Transverse colon (tissue), 4 donors: ENCODE measurements at places on chromosomes 12 and 14. TPM values are rescaled to one million over a fixed set of nuclear protein-coding genes. Genes with fewer than 3 reads are reported as not detected.

KRT72 gene
- not detected for total RNA-seq

ASCL1 gene
- not detected for total RNA-seq

AHSA1 gene
- 101 TPM for total RNA-seq

JPH4 gene
- total RNA-seq = 0.48 TPM

BATF gene
- not detected for total RNA-seq

FOXA1 gene
- total RNA-seq = 53.2 TPM

STXBP6 gene
- total RNA-seq = 10.5 TPM

TAS2R50 gene
- 4.9 TPM for total RNA-seq

CPNE6 gene
- total RNA-seq = not detected

DNA sequence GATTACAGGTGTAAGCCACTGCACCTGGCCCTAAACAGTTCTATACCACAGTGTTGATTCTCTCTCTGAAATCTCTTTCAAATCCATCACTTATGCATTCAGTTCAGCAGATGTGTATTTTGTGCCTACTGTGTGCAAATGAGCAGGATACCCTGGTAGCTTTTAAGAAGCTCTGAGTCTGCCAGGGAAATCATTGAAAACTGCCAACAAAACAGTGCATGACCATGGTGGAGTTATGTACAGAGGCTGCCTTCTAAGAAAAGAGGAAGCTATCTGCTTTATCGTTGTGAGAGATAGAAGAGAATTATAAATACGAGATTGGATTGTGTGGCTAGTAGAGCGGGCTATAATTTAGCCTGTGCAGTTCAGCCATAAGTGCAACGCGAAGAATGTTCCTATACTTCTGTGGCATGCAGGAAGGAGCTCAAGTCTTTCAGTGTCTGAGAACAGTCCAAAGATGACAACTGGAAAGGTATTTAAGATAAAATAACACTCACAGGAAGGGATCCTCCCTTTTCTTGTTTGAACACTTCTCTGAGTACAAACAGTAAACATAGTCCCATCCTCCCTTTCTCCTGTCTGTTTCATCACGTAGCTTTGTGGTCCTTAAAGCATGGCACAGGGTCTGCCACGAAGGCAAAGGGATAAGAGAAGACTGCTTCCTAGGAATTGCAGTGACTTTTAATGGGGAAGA lies 4.3 kb downstream of the DIP2B start:
- no peak for DNase-seq

DNA sequence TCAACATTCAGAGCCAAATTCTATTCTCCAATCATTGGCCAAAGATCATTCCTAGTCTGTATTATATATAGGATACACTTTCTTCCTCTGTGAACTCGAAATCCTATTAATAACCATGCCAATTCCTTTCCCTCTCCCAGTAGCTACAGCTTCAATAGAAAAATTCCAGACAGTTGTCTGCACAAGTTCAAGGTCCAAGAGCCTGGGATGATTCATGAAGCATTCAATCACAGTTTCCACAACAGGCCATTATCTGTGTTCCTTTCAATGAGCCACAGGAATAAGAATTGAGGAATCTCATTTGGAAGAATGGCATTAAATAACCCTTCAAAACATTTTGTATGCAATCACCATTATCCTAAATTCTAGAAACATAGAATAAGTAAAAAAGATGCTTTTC lies 437.4 kb downstream of the RMST start:
- no peak for DNase-seq

DNA sequence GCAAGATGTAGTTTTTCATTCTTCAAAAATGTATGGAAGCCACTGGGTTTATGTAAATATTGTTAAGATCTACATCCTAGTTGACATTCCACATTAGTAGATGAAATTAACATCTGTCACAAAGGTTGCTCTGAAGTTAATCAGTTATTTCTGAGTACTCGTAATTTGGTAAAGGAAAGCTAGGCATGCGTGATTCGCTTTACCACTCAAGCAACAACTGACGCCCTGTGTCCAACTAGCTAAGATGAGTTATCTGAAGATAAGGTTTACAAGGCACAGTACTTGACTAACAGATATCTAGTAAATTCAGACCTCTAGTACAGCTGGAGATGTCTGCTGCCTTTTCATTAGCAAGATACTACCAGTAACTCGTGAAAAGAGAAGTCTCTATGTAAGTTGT lies 14.1 kb downstream of the PRKD1 start:
- no peak for DNase-seq

DNA sequence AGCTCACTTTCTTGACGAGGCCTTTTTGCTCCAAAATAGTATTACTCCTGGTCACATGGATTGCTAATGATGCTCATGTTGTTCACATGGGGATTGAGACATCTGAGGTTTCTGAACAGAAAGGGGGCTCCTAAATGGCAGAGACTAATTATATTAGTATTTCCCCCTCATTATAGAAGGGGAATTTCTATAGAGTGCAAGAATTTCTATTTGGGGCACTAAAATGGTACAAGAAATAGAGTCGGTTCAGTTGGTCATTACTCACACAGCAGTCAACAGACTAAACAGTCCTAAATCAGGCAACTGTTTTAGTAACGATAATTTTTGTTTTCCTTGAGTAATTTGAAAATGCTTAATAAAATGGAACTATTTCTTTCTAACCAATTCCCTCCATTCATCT lies 108.9 kb downstream of the DACT1 start:
- no peak for DNase-seq

- no peak for DNase-seq
These were observed 13.9 kb upstream of the HDAC7 start for GRCh38 chr12:47833591-47834012.

- DNase-seq = no peak
These were observed 18.6 kb upstream of the SSPN start for GRCh38 chr12:26176725-26177124.

GRCh38 chr14:52473557-52473956 lies 78.7 kb downstream of the TXNDC16 start:
- no peak for DNase-seq

DNA sequence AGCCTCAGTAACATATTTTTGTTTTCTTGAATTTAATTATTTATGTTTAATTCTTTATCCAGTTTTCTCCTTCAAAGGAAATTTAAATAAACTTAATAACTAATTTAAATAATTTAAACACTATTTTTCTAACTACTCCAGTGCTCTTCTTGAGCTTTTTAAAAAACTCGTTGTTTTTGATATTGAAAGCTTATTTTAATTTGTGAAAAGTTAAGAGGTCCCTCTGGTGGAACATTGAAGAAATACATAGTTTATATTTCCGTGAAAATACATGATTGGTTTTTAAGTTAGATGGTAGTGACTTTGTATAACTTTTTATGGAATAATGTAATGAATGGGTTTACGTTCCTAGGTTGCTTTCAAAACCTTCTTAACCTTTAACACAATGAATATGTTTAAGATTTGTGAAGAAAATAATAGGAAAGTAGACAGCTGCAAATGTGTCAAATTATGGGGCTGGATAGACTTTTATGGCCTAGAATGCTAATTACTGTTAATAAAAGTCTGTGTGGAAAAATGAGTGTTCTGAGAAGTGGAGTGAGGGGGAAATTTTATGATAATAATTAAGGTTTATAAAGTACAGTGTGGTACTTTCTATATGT lies 45.9 kb upstream of the MSRB3 start:
- no peak for DNase-seq

- no peak for DNase-seq
These were observed 6.0 kb upstream of the STK38L start for GRCh38 chr12:27237790-27238771.

DNA sequence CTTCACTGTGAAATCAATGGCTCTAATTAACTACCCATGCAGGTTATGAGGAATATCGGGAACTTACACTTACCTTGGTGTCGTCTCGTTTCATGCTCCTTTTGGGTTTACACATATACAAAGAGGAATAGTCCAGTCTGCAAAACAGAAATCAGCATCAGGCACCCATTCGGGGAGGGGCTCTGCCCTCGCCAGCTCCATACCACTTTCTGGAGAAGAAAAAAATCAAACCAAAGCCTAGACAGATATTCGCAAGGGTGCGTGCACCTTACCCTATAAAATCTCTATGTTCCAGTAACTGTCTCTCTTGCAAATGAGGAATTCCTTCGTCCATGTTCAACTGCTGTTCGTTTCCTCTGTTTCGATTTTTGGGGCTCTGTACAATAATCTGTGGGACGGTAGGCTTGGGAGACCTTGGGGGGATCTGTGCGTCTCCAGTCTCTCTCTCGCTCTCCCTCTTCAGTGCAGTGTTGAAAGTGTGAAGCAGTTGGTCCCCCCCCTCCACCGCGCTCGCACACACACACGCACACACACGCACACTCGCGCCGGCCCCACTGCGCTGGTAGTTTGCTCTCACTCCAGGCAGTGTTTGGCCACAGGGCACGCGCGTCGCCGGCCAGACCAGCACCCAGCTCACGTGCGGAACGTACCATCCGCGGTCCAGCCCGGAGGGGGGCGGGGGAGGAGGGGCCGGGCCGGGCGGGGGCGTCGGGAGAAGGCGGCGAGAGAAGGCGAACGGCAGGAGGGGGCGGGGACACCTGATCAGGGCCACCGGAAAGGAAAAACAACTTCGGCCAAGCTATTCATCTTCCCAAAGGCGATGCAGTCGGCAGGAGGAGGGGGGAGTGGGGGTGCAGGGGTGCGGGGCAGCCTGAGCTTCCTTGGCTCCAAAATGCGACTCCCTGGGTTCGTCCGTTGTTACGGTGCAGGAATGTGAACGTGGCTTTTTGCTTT lies at the start of gene BHLHE41:
BHLHE41 (minus strand) TSS at position 592 of the 954 bp plus-strand sequence; CDS start at position 334, 258 bp downstream.
- peak; percentile 85 for DNase-seq

GRCh38 chr14:72962829-72963312 lies 36.6 kb downstream of the DCAF4 start:
- peak; percentile 12 for DNase-seq

GRCh38 chr14:45728434-45729225 lies 475.6 kb upstream of the MIS18BP1 start:
- no peak for DNase-seq

- DNase-seq = no peak
These were observed 807 bp upstream of the SLC16A7 start for GRCh38 chr12:59594943-59595500.

DNA sequence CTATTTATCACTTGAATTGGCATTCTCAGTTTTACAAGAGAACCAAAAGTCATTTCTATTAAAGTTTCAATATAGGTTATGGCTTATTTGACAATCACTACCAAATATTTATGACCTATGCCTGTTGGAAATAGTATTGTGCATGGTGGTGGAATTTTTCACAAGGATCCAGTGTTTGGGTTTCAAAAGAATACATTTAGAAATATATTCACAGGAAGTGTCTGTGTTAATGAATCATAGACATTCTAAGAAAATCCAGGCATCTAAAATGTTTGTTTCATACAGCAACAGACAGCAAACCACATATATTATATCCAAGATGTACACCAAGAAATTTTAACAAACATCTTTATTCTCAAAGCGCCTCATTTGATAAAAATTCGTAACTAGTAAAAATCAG lies 92.7 kb downstream of the MED13L start:
- no peak for DNase-seq

- no peak for DNase-seq
These were observed 30.4 kb downstream of the CCDC85C start for GRCh38 chr14:99573436-99574098.

DNA sequence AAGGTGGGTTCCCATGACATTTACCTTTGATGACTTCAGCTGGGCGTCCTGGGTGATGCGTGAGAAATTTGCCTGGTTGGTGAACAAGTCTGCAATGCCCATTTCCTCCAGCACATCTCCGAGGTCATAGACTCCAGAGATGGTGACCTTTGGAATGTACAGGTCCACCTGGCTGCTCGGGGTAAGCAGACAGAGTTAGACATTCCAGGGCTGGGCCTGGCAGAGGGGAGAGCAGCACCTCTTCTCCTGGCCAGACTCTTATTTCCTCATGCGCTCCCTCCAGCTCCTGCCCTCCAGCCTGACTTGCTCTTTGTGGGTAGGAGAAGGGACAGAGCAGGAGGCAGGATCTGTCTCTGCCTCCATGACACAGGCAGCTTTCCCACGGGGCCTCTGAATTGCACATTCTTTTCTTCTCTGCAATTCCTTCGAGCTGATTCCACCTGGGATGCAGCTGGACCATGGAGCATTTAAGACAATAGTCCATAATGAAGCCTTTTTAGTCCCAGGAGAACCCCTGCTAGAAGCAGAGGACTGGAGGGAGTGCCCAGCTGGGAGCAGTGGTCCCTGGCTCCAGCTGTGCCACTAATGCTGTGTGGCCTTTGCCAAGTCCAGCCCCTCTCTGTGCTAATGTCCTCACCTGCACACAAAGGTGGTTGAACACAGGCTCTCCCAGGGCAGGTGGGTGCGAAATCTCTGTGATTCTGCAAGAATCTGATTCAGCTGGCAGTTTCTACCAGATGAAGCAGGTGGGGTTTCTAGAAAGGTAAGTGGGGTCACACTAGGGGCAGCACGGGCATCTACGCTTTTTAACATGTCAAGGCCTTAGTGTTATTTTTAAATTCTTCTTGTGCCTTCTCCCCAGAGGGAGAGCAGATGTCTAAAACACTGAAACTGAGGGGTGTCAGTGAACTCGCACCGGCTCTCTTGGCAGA lies 13.2 kb upstream of the SERPINA10 start:
- no peak for DNase-seq

DNA sequence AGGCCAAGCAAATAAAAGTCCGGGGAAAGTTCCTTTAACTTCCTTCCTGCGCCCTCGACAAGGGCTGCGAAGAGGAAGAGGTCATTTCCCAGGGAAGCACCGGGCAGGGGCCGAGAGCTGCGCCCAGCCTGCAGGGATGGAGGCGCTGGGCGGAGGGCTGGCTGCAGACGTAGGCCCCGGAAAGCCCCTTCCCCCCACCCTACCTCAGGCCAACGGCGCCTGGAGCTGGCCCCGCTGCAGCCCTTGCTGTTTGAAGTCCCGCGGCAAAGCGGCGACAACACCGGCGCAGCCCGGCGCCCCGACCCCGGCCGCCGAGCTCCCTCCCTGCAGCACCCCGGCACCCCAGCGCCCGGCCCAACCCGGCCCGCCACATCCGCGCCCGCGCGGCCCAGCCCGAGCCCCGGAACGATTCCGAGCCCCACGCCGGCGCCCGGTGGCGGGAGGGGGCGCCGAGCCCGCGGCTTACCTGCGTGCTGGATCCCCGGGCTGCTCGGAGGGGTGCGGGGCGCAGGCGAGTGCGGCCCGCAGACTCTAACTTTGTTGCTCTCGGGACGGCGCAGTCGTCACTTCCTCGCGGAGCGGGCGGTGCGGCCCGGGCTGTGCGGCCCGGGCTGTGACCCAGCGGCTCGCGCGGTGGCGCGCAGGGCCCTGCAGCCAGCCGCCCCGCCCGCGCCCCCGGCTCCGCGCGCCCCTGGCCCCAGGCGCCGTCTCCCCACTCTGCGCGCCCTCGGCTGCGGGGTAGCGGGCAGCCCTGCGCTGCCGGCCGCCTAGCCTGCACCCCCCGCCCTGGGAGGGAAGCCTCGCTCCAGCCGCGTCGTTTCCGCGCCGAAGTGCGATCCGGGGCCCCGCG lies 64.8 kb upstream of the PTGR2 start:
- DNase-seq = peak; percentile 76

DNA sequence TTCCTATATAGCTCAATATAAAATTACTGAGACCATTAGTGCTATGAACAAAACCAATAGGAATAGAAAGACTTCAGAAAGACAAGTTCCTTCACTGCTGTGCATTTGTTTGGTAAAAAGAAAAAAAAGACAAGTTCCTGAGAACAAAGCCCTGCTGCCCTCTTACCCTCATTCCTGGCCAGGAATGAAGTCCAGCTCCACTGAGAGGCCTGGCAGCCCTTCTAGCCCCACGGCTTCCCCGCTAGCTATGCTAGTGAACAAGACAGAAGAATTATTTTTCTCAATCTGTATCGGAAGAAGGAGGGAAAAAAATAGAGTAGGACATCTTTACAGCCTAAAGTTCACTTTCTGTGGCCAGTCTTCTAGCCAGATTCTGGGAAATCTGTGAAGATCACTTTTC lies 1.6 kb downstream of the MFAP5 start:
- DNase-seq = no peak
